Head of caudate nucleus (tissue), 42 donors: ENCODE measurements at places on chromosomes 7 and 10.
A peak's percentile ranks its signal among the peaks of the same experiment; 100 is the strongest.

DNA sequence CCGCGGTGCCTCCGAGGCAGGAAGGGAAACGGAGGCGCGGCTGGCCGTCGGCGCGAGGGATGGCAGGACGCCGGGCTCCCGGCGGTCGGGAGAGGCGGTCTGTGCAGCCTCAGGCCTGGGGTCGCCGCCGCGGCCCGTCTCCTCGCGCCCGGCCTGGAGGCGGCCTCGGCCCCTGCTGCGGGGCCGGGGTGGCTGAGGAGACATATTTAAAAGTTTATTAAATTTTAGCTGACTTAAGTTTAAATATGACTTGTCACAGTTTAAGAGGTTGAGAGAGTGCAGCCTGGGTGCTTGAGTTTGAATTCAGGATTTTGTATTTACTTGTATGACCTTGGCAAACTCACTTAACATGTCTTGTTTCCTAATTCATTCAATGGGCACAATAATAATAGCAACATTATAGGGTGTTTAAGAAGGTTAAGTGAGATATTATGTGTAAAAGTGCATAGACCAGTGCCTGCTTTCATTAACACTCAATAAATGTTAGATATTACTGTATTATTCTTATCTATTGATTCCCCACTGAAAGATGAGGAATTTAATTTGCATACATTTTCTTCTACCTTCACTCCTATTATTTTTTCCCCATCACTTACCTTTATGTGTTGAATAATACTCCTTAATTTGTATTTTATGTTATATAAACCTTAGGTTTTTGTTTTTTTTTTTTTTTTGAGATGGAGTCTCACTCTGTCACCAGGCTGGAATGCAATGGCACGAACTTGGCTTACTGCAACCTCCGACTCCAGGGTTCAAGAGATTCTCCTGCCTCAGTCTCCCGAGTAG is 718 bp downstream of the DYNC2I1 start:
- DNase-seq = no peak

DNA sequence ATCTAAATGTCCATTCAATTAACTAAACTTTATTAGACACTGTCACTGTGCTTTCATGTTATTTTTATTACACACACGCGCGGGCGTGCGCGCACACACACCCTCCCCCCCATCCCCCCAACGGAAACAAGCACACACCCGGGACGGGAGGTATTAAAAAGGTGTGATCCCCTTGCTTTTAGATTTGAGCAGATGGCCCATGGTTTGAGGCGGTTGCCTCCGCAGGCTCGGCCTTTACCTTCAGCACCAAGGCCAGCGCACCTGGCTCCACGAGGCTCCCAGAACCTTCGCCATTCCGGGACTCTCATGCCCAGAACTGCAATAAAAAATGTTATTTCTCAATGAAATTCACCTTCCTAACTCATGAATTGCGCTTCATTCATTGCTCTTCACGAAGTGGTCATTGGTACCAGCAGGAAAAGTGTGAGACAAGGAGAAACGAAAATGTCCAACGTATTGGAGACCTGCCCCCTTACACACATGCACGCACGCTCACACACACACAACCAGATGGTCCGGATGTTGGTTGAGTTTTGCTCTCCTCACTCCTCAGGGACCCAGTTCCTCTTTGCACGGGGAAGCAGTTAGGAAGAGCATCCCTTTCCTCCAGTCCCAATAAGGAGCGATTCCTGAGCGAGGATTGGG is 20.8 kb upstream of the PTF1A start:
- DNase-seq = no peak

- no peak for DNase-seq
Measured at GRCh38 chr7:130893441-130893894, 159.5 kb upstream of the KLF14 start.

DNA sequence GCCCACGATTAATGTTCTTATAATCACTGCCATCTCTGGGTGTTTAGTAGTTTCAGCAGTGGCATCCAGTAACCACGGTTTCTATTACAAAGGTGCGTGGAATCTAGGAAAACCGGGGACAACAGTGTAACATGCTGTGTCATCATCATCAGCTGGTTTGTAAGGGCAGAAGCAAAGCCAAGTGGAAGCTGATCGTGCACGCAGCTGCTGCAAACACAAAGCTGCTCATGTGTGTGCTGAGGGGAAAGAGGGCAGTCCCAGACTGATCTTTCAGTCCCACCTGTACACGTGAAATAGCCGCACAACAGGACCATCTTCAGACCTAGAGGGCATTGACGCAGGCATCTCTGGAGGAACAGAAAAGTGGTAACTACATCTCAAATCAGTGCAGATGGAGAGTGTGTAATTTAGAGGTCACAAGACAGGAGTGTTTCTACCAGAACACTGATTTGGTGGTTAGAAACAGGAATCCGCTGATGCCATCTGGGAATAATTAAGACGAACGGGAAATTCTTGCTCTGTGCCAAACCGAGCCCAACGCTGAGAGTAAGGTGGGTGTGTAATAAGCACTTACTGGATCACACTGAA is 13.4 kb downstream of the ANKRD16 start:
- no peak for DNase-seq

GRCh38 chr7:92705831-92706230 is 115.6 kb upstream of the FAM133B start:
- DNase-seq = no peak

GRCh38 chr10:88541116-88541626 is 41.9 kb downstream of the RNLS start:
- DNase-seq = no peak

DNA sequence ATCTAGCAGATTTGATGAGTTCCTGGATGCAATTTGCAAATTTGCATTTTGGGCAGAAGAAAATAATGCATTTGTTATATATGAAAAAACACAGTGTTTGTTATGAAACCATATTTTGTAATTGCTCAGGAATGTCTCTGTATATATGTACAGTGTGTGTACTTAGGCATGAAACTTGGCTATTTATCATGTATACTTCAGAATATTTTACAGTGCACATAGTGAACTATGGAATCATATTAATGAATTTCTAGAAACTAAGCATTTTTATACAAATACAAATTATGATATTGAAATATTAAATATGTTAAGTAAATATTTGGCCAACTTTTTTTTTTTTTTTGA is 107.5 kb downstream of the TWIST1 start:
- DNase-seq = no peak

- DNase-seq = no peak
Measured at GRCh38 chr10:112288486-112288885, 5.3 kb downstream of the TECTB start.

- no peak for DNase-seq
Measured at GRCh38 chr7:137664846-137665245, 181.9 kb downstream of the DGKI start.

- no peak for DNase-seq
Measured at GRCh38 chr7:132292803-132293202, 283.5 kb downstream of the PLXNA4 start.

DNA sequence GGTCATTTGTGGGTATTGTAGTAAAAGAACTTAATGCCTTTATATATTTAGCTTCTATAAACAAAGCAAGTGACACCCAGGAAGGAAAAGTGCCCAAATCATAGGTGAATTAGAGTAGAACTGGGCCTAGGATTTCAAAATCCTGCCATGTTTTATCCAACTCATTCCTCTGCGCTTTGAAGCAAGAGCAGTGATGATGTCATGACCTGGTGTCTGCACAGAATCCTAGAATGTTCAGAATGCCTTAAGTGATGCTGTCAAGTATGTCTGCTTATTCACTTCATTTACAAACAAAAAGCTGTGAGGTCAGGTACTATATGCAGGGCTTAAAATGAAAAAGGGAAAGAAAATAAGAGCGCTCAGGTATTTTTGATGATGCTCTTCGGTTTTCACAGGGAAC is 737.2 kb upstream of the ANKRD30A start:
- no peak for DNase-seq

- no peak for DNase-seq
Measured at GRCh38 chr10:103545771-103546281, 52.3 kb downstream of the NEURL1 start.

GRCh38 chr10:101770331-101771215 is 5.3 kb downstream of the FGF8 start:
- no peak for DNase-seq

DNA sequence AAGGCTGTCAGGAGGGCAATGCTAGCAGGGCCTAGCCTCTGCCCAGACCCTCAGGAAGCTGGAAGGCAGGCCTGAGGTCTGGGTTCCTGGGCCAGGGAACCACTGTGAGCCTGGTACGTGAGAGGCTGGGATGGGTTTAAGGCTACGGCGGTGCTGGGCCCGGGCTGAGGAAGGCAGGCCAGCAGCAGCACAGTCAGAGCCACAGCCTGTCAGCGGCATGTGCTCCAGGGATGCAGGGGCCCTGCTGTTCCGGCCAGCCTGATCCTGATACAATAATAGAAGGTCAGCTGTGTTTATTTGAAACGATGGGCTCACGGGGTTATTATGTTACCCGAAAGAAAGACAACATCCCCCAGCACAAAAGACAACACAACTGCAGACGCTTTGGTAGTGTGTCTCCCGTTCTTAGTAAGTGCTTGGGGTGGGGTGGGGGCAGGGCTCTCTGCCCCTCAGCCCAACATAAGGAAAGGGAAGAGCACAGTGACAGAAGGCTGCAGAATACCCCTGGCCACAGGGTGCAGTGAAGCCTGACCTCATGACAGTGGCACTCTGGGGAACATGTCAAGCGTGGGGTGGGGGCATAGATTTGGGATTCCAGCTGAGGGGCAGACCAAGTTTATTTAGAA is 95.0 kb downstream of the COL13A1 start:
- DNase-seq = no peak

- DNase-seq = no peak
Measured at GRCh38 chr10:123804716-123805115, 86.9 kb downstream of the CPXM2 start.

DNA sequence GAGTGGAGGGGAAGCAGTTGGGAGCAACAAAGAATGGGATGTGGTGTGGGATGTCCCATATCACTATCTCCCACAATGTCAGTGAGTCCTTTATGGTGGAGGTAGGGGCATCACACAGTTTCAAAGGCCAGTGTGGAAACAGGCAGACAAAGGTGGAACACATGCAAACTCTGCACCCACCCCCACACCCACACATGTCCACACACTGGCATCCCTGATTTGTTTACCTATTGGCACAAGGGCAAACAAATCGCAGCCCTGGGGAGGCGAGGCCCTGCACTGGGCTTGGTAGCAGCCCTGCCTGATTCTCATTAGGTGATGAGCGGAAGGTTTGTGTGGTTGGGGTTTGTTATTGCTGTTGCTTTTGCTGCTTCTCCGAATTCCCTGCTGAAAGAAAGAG is 243.3 kb downstream of the GRID1 start:
- DNase-seq = no peak

- no peak for DNase-seq
Measured at GRCh38 chr10:71159892-71160291, 52.5 kb upstream of the UNC5B start.

DNA sequence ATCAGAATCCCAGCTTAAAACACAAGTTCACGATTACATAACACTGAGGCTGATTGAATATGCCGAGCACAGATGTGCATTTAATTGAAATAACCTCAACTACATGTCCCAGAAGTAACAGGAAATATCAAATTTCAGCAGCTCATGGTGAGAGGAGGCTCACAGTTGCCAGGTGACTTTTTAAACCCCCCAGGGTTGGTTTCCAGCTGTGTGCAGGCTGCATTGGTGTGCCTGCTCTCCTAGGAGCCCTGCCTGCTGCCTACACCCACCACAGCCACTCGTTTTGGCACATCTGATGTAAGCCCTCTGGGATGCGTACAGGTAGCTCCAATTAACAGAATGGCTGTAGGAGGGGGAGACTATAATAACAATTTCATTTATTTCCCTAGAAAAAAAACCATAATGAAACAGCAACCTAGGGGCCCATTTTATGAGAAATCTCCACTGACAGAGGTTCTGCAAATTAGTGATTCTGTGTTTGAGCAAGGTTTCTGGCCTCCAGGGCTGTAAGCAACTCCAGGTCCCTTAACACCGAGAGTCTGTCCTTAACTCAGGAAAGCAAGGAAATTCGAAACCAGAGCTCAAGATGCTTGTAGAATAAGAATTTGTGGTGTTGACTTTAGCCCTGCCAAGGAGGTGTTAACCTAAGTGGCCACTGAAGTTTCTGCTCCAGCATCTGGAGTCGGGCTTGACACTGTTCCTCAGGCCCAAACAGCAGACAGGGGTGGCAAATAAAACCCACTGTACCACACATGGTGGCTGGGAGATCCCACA is 161.9 kb downstream of the BMPER start:
- peak; percentile 33 for DNase-seq

GRCh38 chr10:31102421-31102820 is 70.8 kb upstream of the ZNF438 start:
- DNase-seq = no peak

DNA sequence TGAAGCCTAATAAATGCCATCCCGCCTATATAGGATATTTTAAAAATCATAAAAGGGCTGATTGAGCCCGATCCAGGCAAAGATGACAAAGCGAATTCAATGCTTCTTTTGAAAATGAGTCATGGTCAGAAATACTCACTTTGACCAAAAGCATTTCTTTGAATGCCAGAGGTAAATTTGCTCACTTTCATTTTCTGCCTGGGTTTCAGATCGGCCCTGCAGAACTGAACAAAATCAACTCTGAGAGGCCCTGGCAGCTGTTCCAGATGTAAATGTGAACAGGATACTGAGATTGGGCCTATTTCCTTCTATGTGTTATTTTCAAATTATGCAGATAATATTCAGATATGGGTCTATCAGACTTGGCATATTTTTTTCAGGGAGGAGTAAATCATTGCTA is 114.8 kb upstream of the ARID5B start:
- no peak for DNase-seq

- no peak for DNase-seq
Measured at GRCh38 chr10:232878-233277, 97.6 kb downstream of the ZMYND11 start.

GRCh38 chr7:19677180-19677579 is 31.7 kb downstream of the POLR1F start:
- no peak for DNase-seq

GRCh38 chr10:43293677-43294057 is 26.8 kb upstream of the RASGEF1A start:
- no peak for DNase-seq

DNA sequence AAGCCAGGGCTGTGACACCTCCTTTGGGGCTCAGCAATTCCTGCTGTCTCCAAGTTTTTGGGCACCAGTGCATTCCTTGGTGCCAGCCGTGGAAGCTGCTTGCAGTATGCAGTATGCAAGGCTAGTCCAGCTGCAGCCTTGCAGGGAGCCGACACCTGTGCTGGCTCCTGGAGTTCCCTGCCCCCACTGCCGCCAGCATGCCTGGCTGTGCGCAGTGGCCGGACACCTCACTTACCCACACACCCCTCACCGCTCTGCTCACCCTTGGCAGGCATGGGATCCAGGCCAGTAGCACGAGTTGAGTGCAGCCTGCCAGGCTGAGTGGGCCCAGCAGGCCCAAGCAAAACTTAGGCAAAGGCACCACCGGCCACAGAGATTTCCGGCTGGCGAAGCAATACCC is 77.4 kb downstream of the SAMD9 start:
- DNase-seq = no peak

- DNase-seq = peak; percentile 90
Measured at GRCh38 chr10:78579995-78580394, 488.8 kb upstream of the ZMIZ1 start.

GRCh38 chr7:30845426-30846135 is 66.1 kb upstream of the AQP1 start:
- peak; percentile 26 for DNase-seq
